ENCODE measurements at places on chromosomes 2 and 18. TPM values are rescaled to one million over a fixed set of nuclear protein-coding genes. Genes with fewer than 3 reads are reported as not detected.

GRCh38 chr18:63444580-63444979 lies 22.3 kb upstream of the VPS4B start:
- H3K27me3 ChIP-seq, result no peaks in the 10 kb centered on the region
- H3K36me3 ChIP-seq, result no peaks in the 10 kb centered on the region
- peak; percentile 31 for DNase-seq
- H3K4me1 ChIP-seq, result no peaks in the 10 kb centered on the region

The EFR3B gene
- 8.9 TPM for total RNA-seq

The TNFRSF11A gene
- total RNA-seq, result 5.9 TPM

DNA sequence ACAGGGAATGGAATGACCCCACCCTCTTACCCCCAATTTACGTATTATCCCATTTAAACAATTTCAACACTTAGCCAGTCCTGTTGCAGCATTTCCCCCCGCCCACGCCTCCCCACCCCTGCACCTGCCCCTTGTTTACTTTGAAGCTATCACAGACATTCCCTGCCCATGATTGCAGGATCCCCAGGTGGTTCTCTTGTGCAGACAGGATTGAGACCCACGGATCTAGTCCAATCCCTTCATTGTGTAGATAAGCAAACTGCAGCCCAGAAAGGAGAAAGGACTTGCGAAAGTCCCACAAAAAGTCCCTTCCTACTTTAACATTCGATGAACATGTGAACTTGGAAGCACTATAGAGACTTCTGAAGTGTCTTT lies 38.9 kb downstream of the TMEM17 start:
- H3K27ac ChIP-seq, result peak overlapping the region; percentile 35
- no peaks in the 10 kb centered on the region for H3K27me3 ChIP-seq
- H3K4me1 ChIP-seq, result peaks cover 44% of the 10 kb centered on the region
- no peaks in the 10 kb centered on the region for H3K36me3 ChIP-seq
- no peak overlapping the region for H3K4me3 ChIP-seq

DNA sequence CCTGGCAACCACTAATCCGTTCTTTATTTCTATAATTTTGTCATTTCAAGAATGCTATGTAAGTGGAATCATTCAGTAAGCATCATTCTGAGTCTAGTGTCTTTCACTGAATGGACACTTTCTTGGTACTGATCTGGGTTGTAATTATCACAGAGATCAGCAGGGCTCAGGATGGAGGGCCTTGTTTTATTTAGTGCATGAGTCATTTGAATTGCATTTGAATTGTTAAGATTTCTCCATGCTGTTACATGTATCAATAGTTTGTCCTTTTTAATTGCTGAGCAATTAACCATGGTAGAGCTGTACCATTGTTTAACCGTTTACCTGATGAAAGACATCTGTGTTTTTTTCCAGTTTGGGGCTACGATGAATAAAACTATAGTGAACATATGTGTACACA lies 256.4 kb downstream of the THSD7B start:
- H3K27me3 ChIP-seq, result no peaks in the 10 kb centered on the region
- DNase-seq, result no peak
- H3K27ac ChIP-seq, result no peak overlapping the region
- no peak overlapping the region for H3K4me3 ChIP-seq

The CEP192 gene
- 19.8 TPM for total RNA-seq

DNA sequence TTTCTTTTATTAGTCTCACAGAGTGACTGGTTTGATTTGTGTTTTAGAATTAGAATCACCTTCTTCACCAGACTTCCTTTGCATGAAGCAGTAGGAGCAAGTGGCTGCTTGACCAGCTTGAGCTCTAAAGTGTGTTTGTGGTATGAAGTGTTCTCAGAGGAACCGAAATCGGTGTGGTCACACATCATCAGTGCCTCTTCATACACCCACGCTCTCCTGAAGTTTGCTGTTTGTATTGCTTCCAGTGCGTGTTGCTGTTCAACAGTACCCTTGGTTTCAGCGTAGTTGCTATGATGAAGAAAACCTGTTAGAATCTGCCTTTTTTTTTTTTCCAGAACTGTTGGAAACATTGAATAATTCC lies 77.9 kb downstream of the LIMS1 start:
- peaks cover 67% of the 10 kb centered on the region for H3K4me1 ChIP-seq
- no peaks in the 10 kb centered on the region for H3K36me3 ChIP-seq
- no peak for DNase-seq
- H3K4me3 ChIP-seq, result no peak overlapping the region

- H3K27ac ChIP-seq, result no peak overlapping the region
- no peaks in the 10 kb centered on the region for H3K27me3 ChIP-seq
- DNase-seq, result no peak
- no peaks in the 10 kb centered on the region for H3K4me1 ChIP-seq
These were observed 255.6 kb downstream of the OSR1 start for GRCh38 chr2:19102696-19103423.

DNA sequence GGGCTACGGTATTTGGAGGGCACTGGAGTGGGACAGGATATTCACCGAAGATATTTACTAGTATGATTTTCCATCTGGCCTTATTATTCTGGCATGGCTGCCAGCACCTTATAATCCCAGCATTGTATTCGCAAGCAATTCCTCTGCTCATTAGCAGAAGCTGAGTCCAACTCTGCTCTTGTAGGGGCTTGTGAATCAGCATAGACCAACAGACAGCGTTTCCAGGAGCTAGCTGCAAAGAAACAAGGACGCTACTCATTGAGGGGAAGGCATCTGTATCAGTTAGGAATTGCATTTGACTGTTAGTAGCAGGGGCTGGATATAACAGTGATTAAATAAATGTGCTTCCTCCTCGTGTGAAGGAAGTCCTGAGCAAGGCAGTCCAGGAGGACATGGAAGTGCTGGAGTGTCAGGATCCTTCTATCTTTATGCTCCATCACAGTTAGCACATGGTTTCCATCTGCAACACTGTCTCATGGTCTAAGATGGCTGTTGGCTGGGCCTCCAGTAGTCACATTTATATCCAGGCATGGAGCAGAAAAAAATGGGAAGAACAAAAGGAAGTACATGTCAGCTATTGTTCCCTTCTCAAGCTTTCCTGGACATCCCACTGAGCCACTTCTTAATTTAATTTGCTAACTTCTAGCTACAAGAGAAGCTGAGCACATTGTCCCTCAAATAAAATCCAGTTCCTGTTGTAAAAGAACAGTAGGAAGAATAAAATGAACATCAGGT lies 214.1 kb downstream of the C1D start:
- no peaks in the 10 kb centered on the region for H3K36me3 ChIP-seq
- DNase-seq, result no peak
- H3K27me3 ChIP-seq, result no peaks in the 10 kb centered on the region
- H3K4me1 ChIP-seq, result peaks cover 5% of the 10 kb centered on the region

DNA sequence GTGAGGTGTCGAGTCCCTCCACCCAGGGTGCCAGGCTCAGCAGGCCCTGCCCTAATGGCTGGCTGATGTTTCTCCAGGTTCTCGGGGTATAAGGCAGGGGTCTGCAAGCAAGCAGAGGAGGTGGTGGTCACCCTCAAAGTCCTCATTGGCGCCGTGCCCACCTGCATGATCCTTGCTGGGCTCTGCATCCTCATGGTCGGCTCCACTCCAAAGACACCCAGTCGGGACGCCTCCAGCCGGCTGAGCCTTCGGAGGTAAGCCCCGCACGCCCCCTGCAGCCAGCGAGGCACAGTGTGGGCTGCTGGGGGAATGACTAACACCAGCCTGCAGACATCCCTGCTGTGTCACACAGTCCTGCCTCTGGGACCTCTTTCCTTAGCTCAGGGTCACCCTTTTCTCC lies 14.1 kb downstream of the MFSD2B start:
- no peaks in the 10 kb centered on the region for H3K4me1 ChIP-seq
- no peak overlapping the region for H3K27ac ChIP-seq
- no peak overlapping the region for H3K4me3 ChIP-seq
- no peaks in the 10 kb centered on the region for H3K27me3 ChIP-seq
- H3K36me3 ChIP-seq, result peaks cover 19% of the 10 kb centered on the region

GRCh38 chr18:13319629-13320028 lies 101.1 kb downstream of the LDLRAD4 start:
- no peak overlapping the region for H3K4me3 ChIP-seq
- H3K4me1 ChIP-seq, result no peaks in the 10 kb centered on the region
- H3K27me3 ChIP-seq, result no peaks in the 10 kb centered on the region
- no peaks in the 10 kb centered on the region for H3K36me3 ChIP-seq
- H3K27ac ChIP-seq, result no peak overlapping the region

GRCh38 chr2:134582547-134582899 lies 136.3 kb downstream of the TMEM163 start:
- H3K27me3 ChIP-seq, result no peaks in the 10 kb centered on the region
- H3K4me3 ChIP-seq, result no peak overlapping the region
- no peak overlapping the region for H3K27ac ChIP-seq
- DNase-seq, result no peak
- H3K4me1 ChIP-seq, result no peaks in the 10 kb centered on the region
- H3K36me3 ChIP-seq, result no peaks in the 10 kb centered on the region

The TMEM17 gene
- total RNA-seq, result 1.5 TPM

DNA sequence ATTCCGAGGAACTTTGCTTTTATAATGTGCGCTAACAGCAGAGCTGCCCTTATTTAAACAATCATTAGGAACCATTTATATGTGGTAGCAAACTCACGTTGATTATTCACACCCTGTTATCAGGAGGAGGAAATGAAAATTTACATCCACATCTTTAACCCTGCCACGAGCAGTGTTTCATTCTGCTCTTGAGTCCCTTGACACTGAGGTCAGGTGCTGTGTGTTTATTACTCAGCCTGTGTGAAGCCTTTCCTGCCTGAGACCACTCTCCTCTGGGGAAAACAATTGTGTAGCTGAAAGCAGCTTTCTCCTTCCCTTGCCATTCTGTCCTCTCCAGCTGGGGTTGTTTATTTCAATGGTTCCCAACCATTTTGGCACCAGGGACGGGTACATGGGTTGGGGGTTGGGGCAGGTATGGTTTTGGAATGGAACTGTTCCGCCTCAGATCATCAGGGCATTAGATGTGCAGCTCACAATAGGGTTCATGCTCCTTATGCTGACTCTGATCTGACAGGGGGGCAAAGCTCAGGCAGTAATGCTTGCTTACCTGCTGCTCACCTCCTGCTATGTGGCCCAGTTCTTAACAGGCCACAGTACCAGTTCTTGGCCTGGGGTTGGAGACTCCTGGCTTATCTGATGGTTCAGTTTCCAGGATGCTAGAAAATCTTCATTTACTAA lies 651.1 kb downstream of the TDRD15 start:
- no peak overlapping the region for H3K4me3 ChIP-seq
- H3K27me3 ChIP-seq, result no peaks in the 10 kb centered on the region
- no peak overlapping the region for H3K27ac ChIP-seq
- DNase-seq, result no peak

DNA sequence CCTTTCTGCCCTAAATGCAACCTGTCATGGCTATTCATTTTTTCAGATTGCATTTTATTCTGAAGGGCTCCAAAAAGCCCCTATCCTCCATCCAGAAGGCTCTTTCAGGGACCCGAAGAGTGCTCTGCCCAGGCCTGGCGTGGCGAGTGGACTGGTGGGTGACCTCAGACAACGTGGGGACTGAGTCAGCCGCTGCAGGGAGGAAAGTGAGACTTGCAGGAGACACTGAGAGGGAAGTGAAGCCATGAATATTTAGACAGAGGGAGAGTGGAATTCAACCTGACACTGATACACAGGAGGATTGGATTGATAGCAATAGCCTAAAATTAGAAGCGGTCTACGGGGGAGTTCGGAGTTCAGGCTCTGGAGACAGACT lies 63.6 kb upstream of the SIX2 start:
- no peaks in the 10 kb centered on the region for H3K27me3 ChIP-seq
- H3K4me1 ChIP-seq, result no peaks in the 10 kb centered on the region
- H3K27ac ChIP-seq, result no peak overlapping the region
- H3K36me3 ChIP-seq, result no peaks in the 10 kb centered on the region
- no peak overlapping the region for H3K4me3 ChIP-seq

Measured in upper lobe of left lung (tissue), 6 donors.